Right forelimb (tissue), 1 donor: ENCODE measurements at places on chromosomes 7 and 10.

GRCh38 chr10:63670291-63670898 is 149.2 kb downstream of the REEP3 start:
- DNase-seq, result no peak

GRCh38 chr7:12827920-12828319 is 140.5 kb downstream of the ARL4A start:
- DNase-seq, result no peak

DNA sequence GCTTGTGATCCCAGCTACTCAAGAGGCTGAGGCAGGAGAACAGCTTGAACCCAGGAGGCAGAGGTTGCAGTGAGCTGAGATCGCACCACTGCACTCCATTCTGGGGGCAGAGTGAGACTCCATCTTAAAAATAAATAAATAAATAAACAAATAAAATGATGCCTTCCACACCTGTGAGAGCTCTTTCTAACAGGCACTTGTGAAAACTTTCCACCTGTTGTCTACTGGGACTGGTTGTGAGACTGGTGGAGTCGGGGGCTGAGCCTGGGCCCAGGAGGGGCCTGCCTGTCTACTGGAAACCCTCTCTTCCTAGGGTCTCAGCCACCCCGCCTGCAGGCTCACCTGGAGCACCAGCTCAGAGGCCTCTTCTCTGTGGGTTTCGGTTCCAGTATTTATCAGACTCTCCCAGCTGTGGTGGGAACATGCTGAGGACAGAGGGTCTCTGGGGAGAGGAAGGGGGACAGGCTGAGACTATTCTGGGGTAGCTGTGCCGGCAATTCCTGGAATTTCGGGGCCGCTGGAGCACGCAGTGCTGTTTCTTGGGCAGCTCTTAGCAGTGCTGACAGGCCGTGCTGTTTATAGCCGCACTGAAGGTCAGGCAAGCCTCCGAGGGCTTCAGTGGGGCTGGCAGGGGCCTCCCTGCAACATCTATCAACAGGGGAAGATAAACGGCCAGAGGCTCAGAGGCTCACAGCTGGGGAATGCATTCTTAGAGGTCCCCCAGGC is 3.8 kb downstream of the LDB3 start:
- no peak for DNase-seq

- DNase-seq, result no peak
Measured at GRCh38 chr7:107879400-107880035, 11.5 kb upstream of the DLD start.

DNA sequence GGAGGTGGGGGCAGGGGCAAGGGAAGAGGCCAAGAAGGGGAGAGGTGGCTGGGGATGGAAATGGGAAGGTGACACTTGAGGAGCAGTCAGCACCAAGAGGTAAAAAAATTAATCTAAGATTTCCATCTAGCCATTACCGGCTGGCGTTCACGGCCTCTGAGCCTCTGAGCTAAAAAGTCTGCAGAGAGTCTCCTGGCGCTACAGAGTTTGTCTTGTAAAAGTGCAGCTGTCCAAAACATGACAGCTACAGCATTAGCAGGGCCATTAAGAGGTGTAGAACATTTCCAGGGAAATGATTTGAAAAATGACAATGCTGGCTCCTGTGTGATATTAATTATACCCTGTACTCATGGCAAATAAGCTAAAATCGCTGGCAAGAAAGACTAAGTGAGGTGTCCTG is 167.6 kb downstream of the LRMDA start:
- DNase-seq, result no peak

- no peak for DNase-seq
Measured at GRCh38 chr7:325051-325798, 35.3 kb downstream of the FOXL3 start.

DNA sequence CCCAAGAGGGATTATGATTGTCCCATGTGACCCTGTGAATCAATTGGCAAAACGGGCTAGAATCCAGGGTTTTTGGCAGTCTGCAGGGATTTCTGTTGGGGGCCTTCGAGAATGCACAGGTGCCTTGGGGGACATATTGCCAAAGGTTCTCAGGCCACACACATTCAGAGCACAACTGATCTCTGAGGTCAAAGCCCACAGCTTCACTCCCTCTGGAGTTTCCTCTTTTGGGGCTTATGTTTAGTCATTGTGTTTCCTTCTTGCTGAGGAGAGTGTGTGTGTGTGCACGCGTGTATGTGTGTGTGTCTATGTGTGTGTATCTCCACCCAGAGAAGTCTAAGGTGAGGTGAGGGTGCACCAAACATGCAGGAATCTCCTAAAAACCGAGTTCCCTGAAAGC is 8.8 kb downstream of the PPIF start:
- no peak for DNase-seq

- DNase-seq, result no peak
Measured at GRCh38 chr7:27651702-27652101, 11.0 kb downstream of the HIBADH start.

- no peak for DNase-seq
Measured at GRCh38 chr10:75451831-75452230, 20.4 kb downstream of the LRMDA start.

- no peak for DNase-seq
Measured at GRCh38 chr7:26441611-26442277, 150.1 kb downstream of the SNX10 start.

DNA sequence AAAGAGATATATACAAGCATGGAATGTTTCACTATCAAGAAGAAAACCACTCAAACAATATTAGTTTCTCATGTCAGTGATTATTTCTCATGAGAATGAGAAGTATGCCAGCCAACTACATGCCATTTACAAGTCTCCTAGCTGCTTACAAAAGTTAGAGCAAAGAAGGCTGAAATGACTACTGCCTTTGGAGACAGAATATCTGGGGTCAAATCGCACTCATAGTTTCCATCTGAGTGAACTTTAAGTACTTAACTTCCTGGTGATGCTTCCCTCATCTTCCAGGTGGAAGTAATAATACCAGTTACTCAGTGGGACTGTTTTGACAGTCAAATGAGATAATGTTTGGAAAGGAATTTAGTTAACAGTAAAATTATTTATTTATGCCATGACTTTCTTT is 42.0 kb upstream of the RHOBTB1 start:
- no peak for DNase-seq
